ENCODE measurements at places on chromosomes 1 and 21.

DNA sequence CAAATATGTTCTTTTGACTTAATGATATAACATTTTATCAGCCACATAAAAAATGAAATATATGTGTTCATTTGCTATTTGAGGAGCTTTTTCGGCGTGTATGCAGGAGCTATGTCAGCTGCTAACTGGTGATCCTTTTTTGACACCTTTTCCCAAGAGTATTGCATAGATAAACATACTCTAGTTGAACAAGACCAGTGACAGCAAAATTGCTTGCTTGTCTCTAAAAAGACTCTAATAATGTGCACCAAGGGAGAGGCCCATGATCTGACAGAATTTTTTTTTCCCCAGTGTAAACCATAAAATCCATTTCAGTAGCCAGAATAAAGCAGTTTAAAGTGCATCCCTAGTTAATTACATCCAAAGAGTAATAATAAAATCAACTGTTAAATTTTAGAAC, 103.6 kb upstream of the BARHL2 start:
- H3K4me1 ChIP-seq, result no peaks in the 10 kb centered on the region
- no peak for DNase-seq
- H3K27me3 ChIP-seq, result no peaks in the 10 kb centered on the region
- H3K27ac ChIP-seq, result no peak overlapping the region

- H3K4me3 ChIP-seq, result no peak overlapping the region
- DNase-seq, result no peak
- H3K4me1 ChIP-seq, result no peaks in the 10 kb centered on the region
Observed at GRCh38 chr1:24888061-24888970, 41.8 kb downstream of the RUNX3 start.

- H3K36me3 ChIP-seq, result no peaks in the 10 kb centered on the region
- no peak overlapping the region for H3K27ac ChIP-seq
- no peak overlapping the region for H3K4me3 ChIP-seq
- no peaks in the 10 kb centered on the region for H3K4me1 ChIP-seq
Observed at GRCh38 chr1:87007323-87007722, 92.9 kb downstream of the HS2ST1 start.

- H3K27ac ChIP-seq, result peak overlapping the region; percentile 83
- H3K4me3 ChIP-seq, result no peak overlapping the region
- H3K36me3 ChIP-seq, result no peaks in the 10 kb centered on the region
- no peaks in the 10 kb centered on the region for H3K27me3 ChIP-seq
- DNase-seq, result no peak
Observed at GRCh38 chr1:172321451-172321850, 99.0 kb upstream of the C1orf105 start.

GRCh38 chr1:181501612-181502011, 18.3 kb downstream of the CACNA1E start:
- H3K4me3 ChIP-seq, result no peak overlapping the region
- H3K27me3 ChIP-seq, result no peaks in the 10 kb centered on the region
- H3K36me3 ChIP-seq, result no peaks in the 10 kb centered on the region
- no peak for DNase-seq

GRCh38 chr1:22249928-22250680, 107.2 kb upstream of the WNT4 start:
- H3K36me3 ChIP-seq, result no peaks in the 10 kb centered on the region
- no peak overlapping the region for H3K27ac ChIP-seq
- H3K4me1 ChIP-seq, result no peaks in the 10 kb centered on the region
- no peaks in the 10 kb centered on the region for H3K27me3 ChIP-seq
- no peak overlapping the region for H3K4me3 ChIP-seq

DNA sequence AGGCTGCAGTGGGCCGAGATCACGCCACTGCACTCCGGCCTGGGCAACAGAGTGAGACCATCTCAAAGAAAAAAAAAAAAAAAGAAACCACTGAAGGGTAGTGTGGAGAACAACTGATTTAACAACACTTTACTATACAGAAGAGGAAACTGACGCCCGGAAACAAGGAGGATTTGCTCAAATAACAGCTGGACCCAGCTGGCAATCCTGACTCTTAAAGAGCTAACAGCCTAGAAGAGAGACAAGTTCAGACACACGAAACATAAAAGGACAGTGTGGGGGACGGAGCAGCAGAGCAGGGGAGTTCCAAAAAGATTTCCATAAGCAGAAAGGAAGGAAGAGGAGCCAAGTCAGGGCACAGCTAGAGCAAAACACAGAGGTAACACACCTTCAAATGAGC, 4.4 kb downstream of the ECHDC2 start:
- no peak overlapping the region for H3K27ac ChIP-seq
- H3K4me3 ChIP-seq, result no peak overlapping the region
- no peaks in the 10 kb centered on the region for H3K4me1 ChIP-seq
- DNase-seq, result no peak

DNA sequence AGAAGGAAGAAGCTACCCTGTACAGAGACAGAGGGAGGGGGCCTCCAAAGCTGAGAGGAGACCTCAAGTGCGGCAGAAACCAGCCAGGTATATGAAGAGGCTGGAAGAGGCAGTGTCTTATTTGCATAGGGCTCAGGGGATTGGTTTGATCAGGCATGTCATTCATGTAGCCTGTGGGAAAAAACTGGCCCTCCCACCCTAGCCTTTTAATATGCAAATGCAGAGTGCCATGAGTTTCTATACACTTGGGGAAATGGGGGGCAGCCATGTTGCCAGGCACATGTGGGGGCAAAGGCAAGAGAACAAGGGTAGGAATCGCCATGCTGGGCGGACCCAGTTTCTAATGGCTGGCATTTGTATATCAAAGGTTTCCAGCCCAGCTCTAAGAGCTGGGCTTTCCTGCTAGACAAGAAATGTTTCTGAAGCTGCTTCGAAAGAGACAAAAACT, 172.7 kb downstream of the RASAL2 start:
- H3K4me1 ChIP-seq, result no peaks in the 10 kb centered on the region
- no peak for DNase-seq
- no peaks in the 10 kb centered on the region for H3K27me3 ChIP-seq
- H3K36me3 ChIP-seq, result no peaks in the 10 kb centered on the region
- H3K27ac ChIP-seq, result no peak overlapping the region
